Stimulated activated CD4-positive, alpha-beta T cell treated with anti-CD3 and anti-CD28 coated beads, Interleukin-12 subunit alpha, Interleukin-12 subunit beta, amount 100 ng/mL, for 48 hours (primary cell): ENCODE measurements at places on chromosomes 5 and 9.

DNA sequence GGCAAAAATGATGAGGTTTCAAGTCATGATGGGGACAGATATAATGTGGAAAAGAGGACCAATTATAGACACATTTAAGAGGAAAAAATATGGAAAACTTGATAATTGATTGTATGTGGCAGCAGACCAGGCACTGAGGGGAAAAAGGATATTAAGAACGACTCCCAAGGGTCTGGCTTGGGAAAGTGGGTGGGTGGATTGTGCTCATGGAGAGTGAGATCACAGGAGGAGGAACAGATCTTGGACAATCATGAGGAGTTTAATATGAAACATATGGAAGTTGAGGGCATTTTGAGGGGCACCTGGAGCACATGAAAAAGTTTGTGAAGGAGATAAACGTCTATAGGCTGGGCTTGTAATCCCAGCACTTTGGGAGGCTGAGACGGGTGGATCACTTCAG, 454.3 kb upstream of the KLF4 start:
- no peak for DNase-seq

DNA sequence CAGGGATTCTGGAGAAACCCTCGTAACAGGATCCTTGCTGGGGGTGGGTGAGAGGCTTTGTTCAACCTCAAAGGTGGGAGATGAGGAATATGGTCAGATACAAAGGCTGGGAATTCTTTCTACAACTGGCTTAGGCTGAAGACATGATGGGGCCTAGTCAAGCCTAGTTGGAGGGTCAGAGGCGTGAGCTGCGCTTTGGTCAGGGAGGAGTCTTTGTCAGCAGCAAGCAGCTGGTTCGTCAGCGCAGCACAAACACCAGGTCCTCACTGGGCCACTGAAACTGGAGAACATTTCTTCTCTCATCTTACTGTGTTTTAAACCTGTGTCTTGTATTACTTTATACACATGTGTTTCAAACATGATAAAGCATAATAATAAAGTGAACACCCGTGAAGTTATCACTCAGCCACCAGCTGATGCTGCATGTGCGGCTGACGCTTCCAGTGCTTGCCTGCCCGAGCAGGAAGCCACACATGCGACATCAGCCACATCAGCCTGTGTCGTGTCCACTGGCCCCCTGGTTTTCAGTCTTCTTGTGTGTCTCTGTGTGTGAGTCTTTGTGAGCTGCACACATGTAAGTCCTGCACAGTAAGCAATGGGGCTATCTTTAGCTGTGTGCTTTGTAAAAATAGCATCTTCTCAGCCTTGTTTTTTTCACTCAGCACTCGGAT, 81.5 kb downstream of the WNK2 start:
- DNase-seq = no peak

- no peak for DNase-seq
Observed at GRCh38 chr9:68619072-68619471, 78.4 kb upstream of the TMEM252 start.

DNA sequence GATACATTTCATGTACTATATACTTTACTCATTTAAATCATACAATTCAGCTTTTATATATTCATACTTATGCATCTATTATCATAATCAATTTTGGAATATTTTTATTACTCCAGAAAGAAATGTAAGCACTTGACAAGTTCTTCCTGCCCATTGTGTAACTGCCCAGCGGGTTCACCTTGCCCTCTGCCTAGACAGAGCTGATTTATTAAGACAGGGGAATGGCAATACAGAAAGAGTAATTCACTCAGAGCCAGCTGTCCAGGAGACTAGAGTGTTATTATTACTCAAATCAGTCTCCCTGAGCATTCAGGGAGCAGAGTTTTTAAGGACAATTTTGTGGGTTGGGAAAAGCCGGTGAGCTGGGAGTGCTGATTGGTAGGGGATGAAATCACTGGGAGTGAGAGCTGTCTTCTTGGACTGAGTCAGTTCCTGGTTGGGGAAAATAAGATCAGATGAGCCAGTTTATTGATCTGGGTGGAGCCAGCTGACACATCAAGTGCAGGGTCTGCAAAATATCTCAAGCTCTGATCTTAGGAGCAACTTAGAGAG, 16.1 kb upstream of the SPIN1 start:
- DNase-seq = no peak

GRCh38 chr5:171874234-171874633, 88.6 kb downstream of the SMIM23 start:
- DNase-seq = no peak

GRCh38 chr5:71903808-71904207, 184.7 kb downstream of the CARTPT start:
- DNase-seq = no peak

GRCh38 chr9:27672718-27673117, 99.4 kb upstream of the C9orf72 start:
- DNase-seq = no peak

DNA sequence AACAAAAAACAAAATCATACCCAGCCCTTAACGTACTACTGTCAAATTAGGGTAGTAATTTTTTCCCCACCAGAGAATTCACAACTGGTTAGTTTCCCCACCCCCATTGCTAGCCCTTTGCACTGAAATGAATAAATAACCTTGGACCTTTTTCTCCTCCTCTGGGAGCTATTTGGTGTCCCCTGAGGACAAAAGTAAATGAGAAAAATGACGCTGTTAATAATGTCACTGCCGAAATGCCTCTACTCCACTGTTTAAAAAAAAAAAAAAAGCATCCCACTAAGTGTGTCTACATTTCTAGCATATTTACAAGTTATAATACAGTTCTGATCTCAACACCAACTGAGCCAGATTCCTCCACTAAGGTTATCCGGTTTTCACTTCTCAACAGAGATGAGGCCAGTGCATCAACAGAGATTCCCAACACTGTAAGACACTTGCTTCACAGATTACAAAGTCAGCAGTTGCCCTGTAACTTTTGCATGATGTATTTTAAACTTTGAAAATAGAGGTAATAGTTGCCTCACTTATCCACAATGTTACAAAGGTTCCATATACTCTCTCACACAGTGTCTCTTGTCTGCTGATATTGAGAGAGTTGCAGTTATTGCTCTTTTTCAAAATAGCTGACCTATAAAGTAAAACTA, 5.1 kb upstream of the NFIB start:
- DNase-seq = no peak
